T-helper 1 cell (primary cell): ENCODE measurements at places on chromosomes 13 and 19.

DNA sequence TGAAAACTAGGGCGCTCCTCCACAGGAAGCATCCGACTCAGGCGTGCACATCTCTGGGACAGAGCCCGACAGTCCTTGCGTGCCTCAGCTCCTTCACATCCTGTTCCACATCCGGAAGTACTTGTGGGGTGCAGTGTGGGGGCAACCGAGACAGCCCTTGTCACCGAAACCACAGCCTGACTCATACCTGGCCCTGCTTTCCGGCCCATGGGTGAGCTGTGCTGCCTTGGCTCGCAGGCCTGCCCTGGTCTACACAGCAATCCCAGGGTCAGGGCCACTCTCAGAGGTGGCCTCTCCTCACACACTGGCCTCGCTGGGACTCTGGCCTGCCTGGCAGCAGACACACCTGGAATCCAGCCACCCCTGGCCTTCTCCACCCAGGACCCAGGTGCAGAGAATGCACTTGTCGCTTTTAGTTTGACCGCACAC is 100.4 kb downstream of the STK24 start:
- peak; percentile 95 for DNase-seq

- peak; percentile 91 for DNase-seq
Observed at GRCh38 chr19:17751103-17751911, at the start of gene FCHO1. FCHO1 (plus strand) TSS chr19:17751477; CDS start chr19:17755165, 3,688 bp downstream.

DNA sequence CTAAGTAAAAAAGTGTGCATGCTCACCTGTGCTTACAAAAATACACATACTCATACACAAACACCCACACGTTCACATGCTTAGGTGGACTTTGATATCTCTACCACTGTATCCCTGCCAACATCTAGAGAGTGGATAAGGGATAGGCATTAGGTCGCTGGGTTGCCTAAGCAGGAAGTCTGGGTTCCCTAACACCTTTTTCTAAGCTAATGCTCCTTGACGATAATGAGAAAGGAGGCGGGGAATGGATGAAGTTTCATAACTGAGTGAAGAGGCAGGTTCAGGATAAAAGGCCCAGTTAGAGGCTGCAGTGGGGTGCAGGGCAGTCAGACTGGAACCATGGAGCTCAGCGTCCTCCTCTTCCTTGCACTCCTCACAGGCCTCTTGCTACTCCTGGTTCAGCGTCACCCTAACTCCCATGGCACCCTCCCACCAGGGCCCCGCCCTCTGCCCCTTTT is 41.9 kb upstream of the CYP2A7 start:
- DNase-seq, result no peak

- peak; percentile 15 for DNase-seq
Observed at GRCh38 chr19:29812080-29812880, 489 bp downstream of the CCNE1 start.

- DNase-seq, result no peak
Observed at GRCh38 chr19:3536429-3537100, 2.4 kb upstream of the TEKTIP1 start.
